Muscle of leg (tissue), 16 donors: ENCODE measurements at places on chromosomes 11 and 22. TPM values are rescaled to one million over a fixed set of nuclear protein-coding genes. Genes with fewer than 3 reads are reported as not detected.
A peak's percentile ranks its signal among the peaks of the same experiment; 100 is the strongest.

DNA sequence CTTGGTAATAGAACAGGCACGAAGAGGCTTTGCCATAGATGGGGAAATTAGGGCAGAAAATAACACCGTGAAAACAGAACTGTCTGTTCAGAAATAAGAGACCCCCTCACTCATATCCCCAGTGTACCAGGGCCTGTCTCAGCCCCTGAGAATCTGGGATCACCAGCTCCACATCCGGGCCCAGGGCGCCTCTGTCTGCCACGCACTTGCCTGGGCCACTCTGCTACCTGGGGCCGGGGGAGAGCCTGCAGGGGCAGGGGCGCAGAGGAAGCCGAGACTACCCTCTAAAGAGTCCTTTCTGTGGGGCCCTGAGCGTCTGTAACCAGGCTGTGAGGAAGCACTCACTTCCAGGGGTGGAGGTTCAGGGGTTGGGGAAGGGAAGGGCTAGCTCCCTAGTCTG lies 19.8 kb downstream of the NECTIN1 start:
- no peaks in the 10 kb centered on the region for H3K36me3 ChIP-seq
- no peak overlapping the region for H3K4me3 ChIP-seq
- peaks cover 17% of the 10 kb centered on the region for H3K4me1 ChIP-seq
- H3K27me3 ChIP-seq, result peaks cover 3% of the 10 kb centered on the region
- H3K27ac ChIP-seq, result peak overlapping the region; percentile 51
- DNase-seq, result no peak

GRCh38 chr11:122714004-122714403 lies 58.5 kb downstream of the UBASH3B start:
- no peak for DNase-seq
- H3K4me1 ChIP-seq, result peaks cover 36% of the 10 kb centered on the region
- no peaks in the 10 kb centered on the region for H3K36me3 ChIP-seq
- peaks cover 2% of the 10 kb centered on the region for H3K27me3 ChIP-seq
- H3K4me3 ChIP-seq, result no peak overlapping the region

GRCh38 chr11:6627762-6628241 lies 8.6 kb upstream of the TPP1 start:
- DNase-seq, result no peak
- H3K27me3 ChIP-seq, result no peaks in the 10 kb centered on the region
- peaks cover 90% of the 10 kb centered on the region for H3K36me3 ChIP-seq
- H3K27ac ChIP-seq, result no peak overlapping the region

- peak overlapping the region; percentile 27 for H3K4me3 ChIP-seq
- H3K36me3 ChIP-seq, result no peaks in the 10 kb centered on the region
- peaks cover 88% of the 10 kb centered on the region for H3K4me1 ChIP-seq
- H3K27ac ChIP-seq, result peak overlapping the region; percentile 99
- H3K27me3 ChIP-seq, result no peaks in the 10 kb centered on the region
Measured at GRCh38 chr22:17264321-17265052, 45.3 kb upstream of the ADA2 start.

- no peaks in the 10 kb centered on the region for H3K4me1 ChIP-seq
- no peaks in the 10 kb centered on the region for H3K27me3 ChIP-seq
- no peak for DNase-seq
Measured at GRCh38 chr11:2086239-2087040, 52.7 kb downstream of the IGF2 start.

DNA sequence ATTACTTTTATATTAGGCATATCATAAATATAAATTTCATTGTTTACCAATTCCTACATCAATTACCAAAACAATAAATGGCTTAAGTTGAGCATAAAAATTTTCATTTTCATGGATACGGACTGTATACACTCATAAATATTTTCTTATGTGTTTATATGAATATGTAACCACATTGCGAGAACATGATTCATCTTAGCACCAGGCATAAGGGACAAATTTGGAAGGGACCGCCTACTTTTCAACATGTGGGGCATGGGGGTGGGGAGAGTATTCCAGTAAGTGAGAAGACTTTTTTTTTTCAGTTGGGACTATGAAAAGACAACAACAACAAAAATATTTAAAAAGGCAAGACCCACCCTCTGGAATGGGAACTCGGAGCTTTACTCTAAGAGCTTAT lies 296.1 kb downstream of the RAB38 start:
- no peak overlapping the region for H3K4me3 ChIP-seq
- H3K4me1 ChIP-seq, result no peaks in the 10 kb centered on the region
- H3K36me3 ChIP-seq, result no peaks in the 10 kb centered on the region
- no peaks in the 10 kb centered on the region for H3K27me3 ChIP-seq
- H3K27ac ChIP-seq, result no peak overlapping the region

GRCh38 chr11:27571154-27571810 lies 64.7 kb upstream of the LIN7C start:
- H3K27ac ChIP-seq, result peak overlapping the region; percentile 1
- DNase-seq, result peak; percentile 80
- H3K36me3 ChIP-seq, result no peaks in the 10 kb centered on the region
- H3K27me3 ChIP-seq, result no peaks in the 10 kb centered on the region
- peaks cover 4% of the 10 kb centered on the region for H3K4me1 ChIP-seq
- no peak overlapping the region for H3K4me3 ChIP-seq

DNA sequence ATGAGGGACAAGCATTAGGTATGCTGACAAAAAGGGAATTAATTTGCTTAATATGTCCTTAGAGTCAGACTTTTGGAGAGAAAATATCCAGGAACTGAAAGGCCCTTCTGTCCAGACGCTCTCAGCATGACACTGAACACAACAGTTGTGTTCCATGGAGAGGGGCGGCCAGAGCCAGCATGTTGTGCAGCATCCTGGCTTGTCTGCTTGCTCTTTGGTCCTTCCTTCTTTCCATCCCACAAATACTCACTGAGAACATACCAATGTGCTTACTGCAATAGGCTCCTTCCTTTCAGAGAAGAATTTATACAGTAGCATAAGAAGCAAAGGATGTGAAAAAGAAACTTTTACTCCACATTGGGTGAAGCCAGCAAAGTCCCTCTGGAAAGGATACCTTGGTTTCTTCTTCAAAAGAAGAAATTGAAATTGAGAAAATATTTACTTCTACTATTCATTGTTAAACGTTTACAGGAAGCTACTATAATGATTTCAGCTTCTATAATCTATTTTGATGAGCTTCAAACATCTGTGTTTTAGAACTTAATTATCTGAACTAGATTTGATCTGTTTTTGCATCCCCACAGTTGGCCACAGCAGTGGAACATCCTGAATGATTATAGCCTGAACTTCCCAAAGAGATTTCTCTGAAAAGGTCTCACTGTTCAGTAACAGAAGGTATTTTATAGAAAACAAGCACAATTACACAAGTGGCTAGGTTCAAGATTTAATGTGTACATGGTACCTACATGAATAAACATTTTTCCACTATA lies 304.1 kb upstream of the PITPNB start:
- no peaks in the 10 kb centered on the region for H3K27me3 ChIP-seq
- no peaks in the 10 kb centered on the region for H3K36me3 ChIP-seq
- peak overlapping the region; percentile 24 for H3K27ac ChIP-seq
- peak; percentile 81 for DNase-seq
- H3K4me3 ChIP-seq, result no peak overlapping the region
- H3K4me1 ChIP-seq, result peaks cover 8% of the 10 kb centered on the region

DNA sequence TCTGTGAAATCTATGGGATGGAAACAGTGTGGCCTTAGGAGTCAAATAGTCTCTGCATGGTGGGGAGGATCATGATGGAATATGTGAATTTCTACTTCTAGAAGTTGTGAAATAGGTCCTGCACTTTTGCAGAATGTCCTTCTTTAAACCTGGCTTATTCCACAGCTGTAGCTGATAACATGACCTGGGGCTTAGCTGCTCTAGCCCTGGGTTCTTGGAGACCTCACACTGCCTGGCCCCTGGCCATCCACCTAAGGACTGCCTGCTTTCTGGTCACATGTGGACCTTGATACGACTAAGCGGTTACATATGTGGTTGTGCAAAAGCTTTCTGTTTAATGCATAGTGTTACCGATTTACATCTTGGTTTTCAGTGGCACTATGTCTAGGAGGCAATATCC lies 88.2 kb downstream of the SWAP70 start:
- no peak overlapping the region for H3K4me3 ChIP-seq
- peaks cover 10% of the 10 kb centered on the region for H3K36me3 ChIP-seq
- peaks cover 6% of the 10 kb centered on the region for H3K4me1 ChIP-seq
- DNase-seq, result no peak
- no peaks in the 10 kb centered on the region for H3K27me3 ChIP-seq
- no peak overlapping the region for H3K27ac ChIP-seq

DNA sequence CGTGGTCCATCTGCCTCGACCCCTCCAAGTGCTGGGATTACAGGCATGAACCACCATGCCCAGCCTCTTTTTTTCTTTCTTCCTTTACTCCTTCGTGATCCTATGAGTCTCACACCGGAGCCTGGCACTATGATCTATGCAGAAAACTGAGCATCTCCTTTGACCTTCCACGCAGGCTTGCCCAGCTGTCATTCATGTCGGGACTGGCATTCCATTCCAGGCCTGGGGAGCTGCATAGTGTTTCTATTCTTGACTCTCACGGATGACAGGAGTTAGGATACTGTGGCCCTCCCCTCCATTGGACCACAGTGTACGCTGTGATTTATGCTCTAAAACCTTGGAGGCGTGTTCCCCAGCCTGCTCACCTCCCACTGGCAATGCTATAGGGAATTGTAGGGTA lies 611.8 kb downstream of the BRD1 start:
- H3K4me1 ChIP-seq, result no peaks in the 10 kb centered on the region
- no peaks in the 10 kb centered on the region for H3K27me3 ChIP-seq
- no peaks in the 10 kb centered on the region for H3K36me3 ChIP-seq

- H3K4me1 ChIP-seq, result peaks cover 7% of the 10 kb centered on the region
- no peaks in the 10 kb centered on the region for H3K36me3 ChIP-seq
- no peaks in the 10 kb centered on the region for H3K27me3 ChIP-seq
- H3K4me3 ChIP-seq, result no peak overlapping the region
- DNase-seq, result peak; percentile 57
- no peak overlapping the region for H3K27ac ChIP-seq
Measured at GRCh38 chr11:111604392-111605009, 2.3 kb downstream of the SIK2 start.

- no peak overlapping the region for H3K27ac ChIP-seq
- H3K27me3 ChIP-seq, result no peaks in the 10 kb centered on the region
- peak; percentile 56 for DNase-seq
Measured at GRCh38 chr22:36221799-36222751, 17.3 kb downstream of the APOL2 start.

GRCh38 chr11:69392104-69392653 lies 89.3 kb upstream of the LINC01488 start:
- no peaks in the 10 kb centered on the region for H3K36me3 ChIP-seq
- peaks cover 2% of the 10 kb centered on the region for H3K27me3 ChIP-seq
- no peak overlapping the region for H3K4me3 ChIP-seq
- no peak for DNase-seq

DNA sequence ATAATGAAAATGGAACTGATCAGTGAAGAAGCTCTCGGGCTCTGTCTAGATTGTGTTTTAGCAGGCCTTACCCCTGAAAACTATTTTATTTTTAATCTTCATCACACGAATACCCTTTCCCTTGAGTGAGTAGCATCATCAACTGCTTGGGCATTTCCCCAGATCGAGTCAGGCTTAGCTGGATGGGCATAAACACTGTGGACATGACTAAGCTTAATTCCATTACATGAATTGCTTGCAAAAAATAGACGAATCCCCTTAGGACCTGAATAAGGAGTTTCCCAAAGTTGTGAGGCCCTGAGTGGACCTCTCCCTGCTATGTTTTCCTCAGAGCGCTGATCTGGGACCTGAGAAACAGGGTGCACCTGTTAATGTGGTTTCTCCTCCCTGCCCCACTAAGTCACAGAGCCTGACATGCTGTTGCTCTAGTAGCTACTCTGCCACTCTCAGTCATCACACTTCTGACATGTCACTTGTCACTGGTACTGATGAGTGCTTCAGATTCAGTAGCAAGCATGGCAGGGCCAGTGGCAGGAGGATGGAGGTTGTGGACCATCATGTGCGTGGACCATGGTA lies 53.5 kb downstream of the ENDOD1 start:
- H3K27me3 ChIP-seq, result peaks cover 6% of the 10 kb centered on the region
- no peaks in the 10 kb centered on the region for H3K36me3 ChIP-seq
- H3K4me3 ChIP-seq, result no peak overlapping the region
- DNase-seq, result no peak
- no peak overlapping the region for H3K27ac ChIP-seq
- peaks cover 10% of the 10 kb centered on the region for H3K4me1 ChIP-seq

RFPL1 gene
- total RNA-seq, result not detected

ALDH3B1 gene
- total RNA-seq, result 5.4 TPM

CEND1 gene
- total RNA-seq, result 0.04 TPM

RAB39A gene
- 0.58 TPM for total RNA-seq

CSNK1E gene
- 68.8 TPM for total RNA-seq

LRRC32 gene
- total RNA-seq, result 21.8 TPM
